ENCODE measurements at places on chromosomes 12 and 14. TPM values are rescaled to one million over a fixed set of nuclear protein-coding genes. Genes with fewer than 3 reads are reported as not detected.

Gene PAX9
- 5.2 TPM for total RNA-seq

Gene HOXC12
- total RNA-seq: not detected

Gene PLEKHD1
- total RNA-seq: 1.2 TPM

Gene ABHD12B
- 0.74 TPM for total RNA-seq

Gene KRT74
- not detected for total RNA-seq

Gene DEGS2
- 1.8 TPM for total RNA-seq

Gene CAPZA3
- not detected for total RNA-seq

Gene STYK1
- 4.4 TPM for total RNA-seq

Gene TAS2R42
- total RNA-seq: not detected

Gene SLC25A21
- 3.5 TPM for total RNA-seq

Gene TOMM20L
- not detected for total RNA-seq

Gene GNS
- 45.7 TPM for total RNA-seq

Gene GUCY2C
- total RNA-seq: not detected

Gene FSCB
- total RNA-seq: not detected
